Stimulated activated CD8-positive, alpha-beta memory T cell treated with anti-CD3 and anti-CD28 coated beads, Interleukin-7, amount 100 ng/mL, for 48 hours (primary cell): ENCODE measurements at places on chromosomes 3 and 15.

- no peak for DNase-seq
Observed at GRCh38 chr3:101680466-101680865, 3.5 kb upstream of the ZBTB11 start.

DNA sequence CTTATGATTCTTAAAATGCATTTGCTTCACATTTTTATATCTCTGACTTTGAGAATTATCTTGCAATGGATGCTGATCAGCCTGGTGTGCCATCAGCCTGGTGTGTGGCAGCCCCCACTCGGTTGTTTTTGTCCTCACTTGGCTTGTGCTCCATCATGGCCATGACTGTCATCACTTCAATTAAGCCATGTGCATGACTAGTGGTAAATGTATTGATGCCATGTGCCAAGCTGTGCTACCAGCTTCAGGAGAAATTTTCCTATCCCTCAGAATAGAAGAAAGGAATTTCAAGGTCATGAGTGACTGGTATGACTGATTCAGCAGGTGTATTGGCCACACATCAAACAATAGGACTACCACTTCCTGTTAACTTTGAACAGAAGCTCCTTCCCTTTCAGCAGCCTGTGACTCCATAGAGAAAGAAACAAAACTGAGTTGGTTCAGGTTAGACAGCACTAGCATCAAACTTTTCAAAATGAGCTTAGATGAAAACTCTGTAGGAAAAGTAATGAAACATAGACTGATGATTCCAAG lies 251.7 kb downstream of the GRM7 start:
- DNase-seq = no peak

DNA sequence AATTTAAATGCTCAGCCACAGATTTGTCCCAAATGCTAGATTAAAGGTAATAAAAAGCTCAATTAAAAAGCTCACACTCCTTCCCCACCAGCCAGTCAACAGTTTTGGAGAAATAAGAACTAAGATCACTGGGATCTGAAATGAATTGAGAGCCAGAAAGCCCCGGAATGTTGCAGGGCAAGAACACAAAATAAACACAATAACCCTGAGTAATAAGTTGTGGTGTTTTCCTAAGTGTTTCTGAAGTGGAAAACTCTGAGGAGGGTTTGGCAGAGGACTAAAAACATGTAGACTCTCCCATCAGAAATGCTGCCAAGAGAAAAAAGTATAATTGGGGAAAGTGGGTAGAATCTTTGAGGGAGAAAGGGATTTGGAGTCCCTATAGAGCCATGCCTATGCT lies 127.8 kb downstream of the ABI3BP start:
- DNase-seq = no peak

DNA sequence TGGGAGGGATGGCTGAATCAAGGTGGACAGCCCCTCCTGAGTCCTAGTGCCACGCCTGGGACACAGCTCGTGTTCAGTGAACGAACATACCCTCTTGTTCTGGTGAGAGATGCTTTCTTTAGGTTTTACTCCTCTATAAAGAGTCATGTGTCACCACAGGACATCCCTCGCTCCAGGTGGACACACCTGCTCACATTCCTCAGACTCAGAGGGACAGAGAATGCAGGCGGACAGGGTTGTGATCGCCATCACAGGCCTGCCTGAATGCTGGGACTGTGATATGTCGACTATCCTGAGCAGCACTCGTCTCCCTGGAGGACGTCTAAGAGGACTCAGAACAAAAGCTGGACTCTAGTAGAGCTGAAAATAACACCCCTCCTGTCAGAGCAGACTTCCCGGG lies 96.4 kb upstream of the SNRPA1 start:
- no peak for DNase-seq

- DNase-seq = no peak
Observed at GRCh38 chr3:55870594-55870993, 383.5 kb upstream of the WNT5A start.

- DNase-seq = no peak
Observed at GRCh38 chr3:134404366-134404885, 30.2 kb upstream of the AMOTL2 start.

DNA sequence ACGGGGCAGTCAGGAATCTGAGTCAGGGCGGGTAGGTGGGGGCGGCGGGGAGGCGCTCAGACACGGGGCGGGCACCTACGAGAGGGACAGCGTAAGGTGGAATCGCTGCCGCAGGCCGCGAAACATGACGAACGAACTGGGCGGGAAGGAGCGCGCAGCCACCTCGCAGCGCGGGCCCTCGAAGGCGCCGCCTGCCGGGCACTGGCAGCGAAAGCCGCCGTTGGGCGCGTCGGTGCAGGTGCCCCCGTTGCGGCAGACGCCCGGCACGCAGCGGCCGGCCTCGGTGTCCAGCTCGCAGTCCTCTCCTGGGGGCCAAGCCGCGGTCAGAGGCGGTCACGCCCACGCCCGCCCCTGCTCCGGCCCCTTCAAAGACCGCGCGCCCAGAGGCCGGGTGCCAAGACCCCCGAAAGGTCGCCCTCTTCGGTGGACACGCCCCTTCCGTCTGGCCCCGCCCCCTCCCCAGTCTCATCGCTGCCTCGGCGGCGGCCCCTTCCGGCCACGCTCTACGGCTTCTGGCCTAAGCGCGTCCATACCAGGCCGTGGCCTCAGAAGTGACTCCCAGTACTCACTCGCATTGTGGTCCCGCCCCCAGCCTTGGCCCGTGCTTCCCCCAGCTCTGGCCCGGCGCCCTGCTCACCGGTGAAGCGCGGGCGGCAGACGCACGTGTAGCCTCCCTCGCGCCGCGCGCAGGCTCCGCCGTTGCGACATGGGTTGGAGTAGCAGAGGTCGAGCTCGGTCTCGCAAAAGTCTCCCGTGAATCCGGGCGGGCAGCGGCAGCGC lies 6.4 kb downstream of the CELSR3 start:
- DNase-seq = peak; percentile 82

GRCh38 chr3:48271763-48272498 lies 31.0 kb downstream of the ZNF589 start:
- DNase-seq = no peak

- DNase-seq = no peak
Observed at GRCh38 chr15:75597667-75598341, 18.7 kb upstream of the PTPN9 start.

- no peak for DNase-seq
Observed at GRCh38 chr3:143362115-143362991, 242.8 kb downstream of the CHST2 start.

DNA sequence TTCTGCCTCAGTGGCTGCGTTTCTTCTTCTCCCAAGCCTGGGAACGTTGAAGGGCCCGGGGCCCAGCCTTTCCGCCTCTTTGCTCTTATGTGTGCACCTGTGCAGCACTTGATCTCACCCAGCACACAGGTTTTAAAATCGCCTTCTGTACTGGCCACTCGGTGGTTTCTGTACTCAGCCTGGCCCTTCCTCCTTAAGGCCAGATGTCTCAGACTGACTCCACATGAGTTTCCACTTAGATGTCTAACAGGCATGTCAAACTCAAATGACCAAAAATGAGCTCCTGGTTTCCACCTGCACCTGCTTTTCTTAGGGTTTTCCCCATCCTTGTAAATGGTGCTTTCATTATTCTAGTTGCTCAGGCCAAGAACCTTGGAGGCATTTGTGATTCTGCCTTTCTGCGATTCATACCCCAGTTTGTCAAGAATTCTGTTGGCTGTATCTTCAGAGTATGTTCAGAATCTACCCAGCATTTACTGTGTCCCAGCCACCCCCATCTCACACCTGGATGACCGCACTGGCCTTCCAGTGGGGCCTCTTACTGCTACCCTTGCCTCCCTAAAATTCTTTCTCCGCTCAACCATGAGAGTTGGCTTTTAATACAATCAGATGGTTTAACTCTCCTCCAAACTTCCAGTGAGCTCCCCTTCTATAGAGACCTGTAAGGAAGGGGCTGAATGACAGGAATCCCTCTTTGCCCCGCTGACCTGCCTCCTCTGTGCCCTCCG lies 2.2 kb upstream of the TRAK1 start:
- DNase-seq = no peak

DNA sequence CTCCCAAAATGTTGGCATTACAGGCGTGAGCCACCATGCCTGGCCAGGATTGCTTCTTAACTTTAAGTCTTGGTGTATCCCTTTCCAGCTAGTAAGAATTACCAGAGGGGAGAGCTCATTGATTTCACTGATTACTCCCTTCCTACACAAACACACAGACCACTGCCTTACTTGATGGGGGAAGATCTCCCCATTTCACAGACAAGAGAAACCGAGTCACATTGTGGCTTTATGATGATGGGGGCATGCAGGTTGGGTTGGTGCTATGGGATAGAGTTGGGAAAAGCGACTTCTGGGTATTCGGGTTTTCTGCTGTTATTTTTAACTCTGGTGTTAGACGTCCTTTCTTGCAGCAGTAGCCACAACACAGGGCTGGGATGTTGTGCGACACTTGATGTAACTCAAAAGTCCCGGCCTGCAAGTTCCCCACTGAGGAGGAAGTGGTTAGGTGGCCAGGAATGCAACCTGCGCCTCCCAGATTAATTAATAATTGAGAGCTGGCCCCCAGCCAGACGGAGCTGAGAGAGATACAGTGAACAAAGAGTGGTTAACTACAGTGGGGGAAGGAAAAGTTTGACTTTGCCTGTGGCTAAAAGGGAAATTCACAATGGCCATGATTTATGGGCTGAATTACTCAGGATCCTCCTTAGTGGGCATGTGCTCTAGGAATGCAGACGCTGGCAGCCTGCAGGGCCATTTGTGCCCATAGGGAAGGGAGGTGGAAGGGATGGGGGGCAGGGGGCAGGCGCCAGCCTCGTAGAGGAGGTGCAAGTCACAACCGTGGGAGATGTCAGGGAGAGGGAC lies 63.6 kb downstream of the SMAD6 start:
- no peak for DNase-seq

GRCh38 chr3:159783780-159784742 lies 204.6 kb upstream of the IL12A start:
- DNase-seq = no peak

- no peak for DNase-seq
Observed at GRCh38 chr3:176712191-176712590, 485.1 kb downstream of the TBL1XR1 start.

GRCh38 chr3:170632780-170633179 lies 46.9 kb upstream of the SLC7A14 start:
- no peak for DNase-seq

GRCh38 chr3:142120707-142121106 lies 28.6 kb downstream of the TFDP2 start:
- no peak for DNase-seq

DNA sequence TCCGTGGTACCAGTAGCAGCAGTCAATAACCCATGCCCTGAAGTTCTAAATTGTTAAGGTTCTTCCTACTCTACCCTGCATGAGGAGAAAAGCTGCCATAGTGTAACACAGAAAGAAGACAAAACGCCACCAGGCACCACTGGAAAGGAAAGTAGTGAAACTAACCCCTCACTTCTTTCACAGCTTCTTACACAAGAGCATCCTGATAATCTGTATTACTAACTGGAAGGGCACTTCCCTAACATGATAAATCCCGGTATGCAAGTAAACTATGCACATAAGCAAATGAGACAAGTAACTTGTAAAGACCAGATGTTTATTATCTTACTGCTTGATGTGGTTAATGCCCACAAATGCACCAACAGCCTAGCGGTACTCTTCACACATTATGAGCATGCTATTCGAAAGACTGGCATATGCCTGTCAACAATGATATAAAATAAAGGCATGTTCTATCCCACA lies 141.3 kb downstream of the ADAM10 start:
- DNase-seq = no peak

GRCh38 chr15:62453375-62453774 lies 288.3 kb upstream of the C2CD4B start:
- no peak for DNase-seq

DNA sequence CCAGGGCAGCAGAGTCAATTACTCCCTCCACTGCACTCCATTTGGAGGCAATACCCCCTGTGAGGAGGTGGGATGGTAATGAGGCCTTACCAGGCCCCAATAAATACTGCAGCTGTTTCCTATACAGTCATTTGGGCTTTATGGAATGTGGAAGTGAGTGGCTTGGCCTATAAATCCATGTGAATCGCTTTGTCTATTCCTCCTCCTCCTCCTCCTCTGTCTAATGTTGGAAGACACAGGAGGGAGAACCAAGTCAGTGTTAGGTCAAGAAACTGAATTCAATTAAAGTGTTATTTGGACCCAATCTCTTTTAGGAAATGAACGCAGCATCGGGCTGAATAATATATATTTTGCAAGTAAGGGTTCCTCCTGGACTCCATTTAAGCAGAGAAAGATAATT lies 17.3 kb upstream of the SRGAP3 start:
- no peak for DNase-seq

DNA sequence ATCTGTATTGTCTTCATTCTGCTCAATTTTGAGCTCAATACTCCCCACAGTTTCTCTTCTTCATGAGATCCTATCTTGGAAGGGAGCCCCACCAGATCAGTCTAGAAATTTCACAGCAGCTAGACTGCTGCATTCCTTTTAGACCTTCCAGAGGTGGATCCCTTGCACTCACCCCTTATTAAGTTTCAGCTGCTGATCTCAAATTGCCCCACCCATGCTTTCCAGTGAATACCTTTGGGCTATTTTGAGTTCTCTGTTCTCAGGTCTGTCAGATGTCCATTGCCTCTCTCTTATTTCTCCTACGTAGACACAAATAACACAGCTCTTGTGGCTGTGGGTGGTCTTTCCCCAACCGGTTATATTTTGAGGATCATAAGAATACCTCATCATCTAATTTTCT lies 60.8 kb downstream of the GPR156 start:
- no peak for DNase-seq

- DNase-seq = no peak
Observed at GRCh38 chr3:99708207-99708745, 69.9 kb downstream of the COL8A1 start.

DNA sequence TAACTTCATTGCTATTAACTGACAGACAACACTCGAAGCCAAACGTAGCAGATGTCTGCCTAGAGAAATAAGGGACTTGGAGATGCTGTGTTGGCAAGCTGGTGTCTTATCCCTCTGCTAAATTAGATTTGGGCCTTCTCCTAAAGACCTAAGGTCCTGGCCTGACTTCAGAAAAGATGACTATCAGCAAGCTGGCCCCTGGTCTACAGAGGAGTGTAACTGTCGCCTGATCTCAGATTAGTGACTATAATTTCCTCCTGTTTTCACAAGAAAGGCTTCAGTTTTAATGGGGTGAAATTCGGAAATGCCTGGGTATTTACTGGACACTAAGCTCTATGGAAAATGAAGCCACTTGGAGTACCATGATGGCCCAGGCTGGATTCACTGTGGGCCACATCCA lies 53.1 kb upstream of the SLC7A14 start:
- DNase-seq = no peak

- DNase-seq = no peak
Observed at GRCh38 chr3:48429960-48430707, at the start of gene PLXNB1. Gene PLXNB1, minus strand, starts transcription at chr3:48430086. Its CDS starts 5,475 bp downstream, at chr3:48424611.
